Choroid plexus epithelial cell (primary cell): ENCODE measurements at places on chromosomes 13 and 19.

- peak; percentile 53 for DNase-seq
These were observed 59.6 kb upstream of the NPAS1 start for GRCh38 chr19:46959894-46960556.

GRCh38 chr19:4009990-4010807, 2.7 kb downstream of the PIAS4 start:
- peak; percentile 53 for DNase-seq

DNA sequence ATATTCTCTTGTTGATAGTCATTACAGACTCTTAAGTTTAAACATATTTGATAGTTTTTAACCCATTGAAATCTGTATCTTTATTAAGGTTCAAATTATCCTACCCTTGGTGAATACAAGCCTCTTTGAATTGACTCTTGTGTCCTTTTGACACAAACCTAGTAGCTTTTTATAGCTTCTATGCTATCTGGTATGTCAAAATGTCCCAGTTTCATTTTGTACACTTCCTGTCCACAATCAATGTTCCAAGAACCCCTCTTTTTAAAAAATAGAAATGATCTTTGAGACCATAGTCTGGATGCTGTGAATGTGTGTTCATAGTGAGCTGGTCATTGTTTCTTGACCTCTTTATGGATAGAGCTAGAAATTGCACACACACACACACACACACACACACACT, 39.2 kb upstream of the FGF14 start:
- DNase-seq: no peak

DNA sequence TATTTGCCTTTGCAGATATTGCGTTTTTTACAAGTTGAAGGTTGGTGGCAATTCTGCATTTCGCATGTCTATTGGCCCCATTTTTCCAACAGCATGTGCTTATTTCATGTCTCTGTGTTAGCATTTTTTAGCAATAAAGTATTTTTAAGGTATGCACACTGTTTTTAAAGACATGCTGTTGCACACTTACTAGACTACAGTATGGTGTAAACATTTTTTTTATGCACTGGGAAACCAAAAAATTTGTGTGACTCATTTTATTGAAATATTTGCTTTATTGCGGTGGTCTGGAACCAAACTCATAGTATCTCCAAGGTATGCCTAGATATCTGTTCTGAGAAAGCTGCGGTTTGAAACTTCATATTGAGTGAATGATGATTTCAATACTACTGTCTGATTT, 55.4 kb upstream of the RNF113B start:
- peak; percentile 32 for DNase-seq

DNA sequence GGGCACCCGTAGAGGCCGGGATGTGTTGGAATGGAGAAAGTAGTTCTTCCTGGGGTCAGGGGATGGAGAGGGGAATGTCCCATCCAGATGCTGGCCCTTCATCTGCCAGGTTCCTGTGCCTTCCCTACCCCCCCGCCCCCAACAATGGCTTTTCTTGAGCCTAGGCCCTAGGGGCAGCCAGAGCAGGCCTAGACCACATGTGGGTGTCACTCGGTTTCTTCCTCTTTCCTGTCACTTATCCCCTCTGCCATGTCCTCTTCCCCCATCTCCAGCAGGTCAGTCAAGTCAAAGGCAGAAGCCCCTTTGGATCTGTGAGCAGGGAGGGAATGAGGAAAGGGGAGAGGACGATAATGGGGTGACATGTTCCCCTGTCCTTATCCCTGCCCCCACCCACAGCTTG, 36.4 kb downstream of the LYL1 start:
- DNase-seq: no peak

- no peak for DNase-seq
These were observed 270.9 kb downstream of the DACH1 start for GRCh38 chr13:71596116-71596515.

DNA sequence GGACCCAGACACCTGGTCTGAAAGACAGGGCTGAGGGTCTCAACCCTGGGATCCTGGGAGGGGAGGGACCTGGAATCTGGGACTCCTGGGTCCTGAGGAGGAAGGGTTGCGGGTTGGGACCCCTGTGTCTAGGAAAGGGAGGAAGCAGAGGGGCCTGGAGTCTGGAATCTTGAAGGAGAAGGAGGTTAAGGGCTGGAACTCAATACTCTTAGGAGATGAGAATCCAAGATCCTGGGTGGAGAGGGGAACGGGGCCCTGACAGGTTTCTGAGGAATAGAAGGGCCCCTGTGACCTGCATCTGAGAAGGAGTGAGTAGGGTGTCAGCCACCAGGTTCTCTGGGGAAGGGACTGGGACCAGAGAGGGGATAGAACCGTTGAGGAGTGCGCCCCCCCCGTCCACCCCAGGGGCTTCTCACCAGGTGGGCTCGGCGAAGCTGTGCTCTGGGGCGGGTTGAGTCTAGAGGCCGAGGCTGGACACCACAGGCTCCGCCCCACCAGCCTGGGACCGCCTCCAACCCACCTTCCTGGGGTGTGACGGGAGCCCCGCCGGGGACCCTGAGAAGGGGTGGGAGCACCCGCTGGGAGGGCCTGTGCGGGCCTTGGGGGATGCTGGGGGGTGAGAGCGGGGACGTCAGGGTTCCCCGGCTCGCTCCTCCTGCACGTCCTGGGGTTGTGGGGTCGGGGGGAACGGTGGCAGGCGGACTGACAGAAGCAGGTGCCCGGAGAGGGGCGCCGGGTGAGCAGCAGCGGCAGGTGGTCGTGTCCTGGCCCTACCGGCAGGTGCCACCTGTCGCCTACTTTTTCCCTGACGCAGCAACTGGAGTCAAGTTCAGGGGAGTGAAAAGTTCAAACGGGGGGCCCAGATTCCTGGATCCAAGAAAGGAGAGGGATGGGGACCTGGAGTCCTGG, at the start of gene MAMSTR:
MAMSTR (minus strand) TSS at position 463 of the 909 bp plus-strand sequence. CDS start 694 bp downstream, outside the sequence.
- no peak for DNase-seq

DNA sequence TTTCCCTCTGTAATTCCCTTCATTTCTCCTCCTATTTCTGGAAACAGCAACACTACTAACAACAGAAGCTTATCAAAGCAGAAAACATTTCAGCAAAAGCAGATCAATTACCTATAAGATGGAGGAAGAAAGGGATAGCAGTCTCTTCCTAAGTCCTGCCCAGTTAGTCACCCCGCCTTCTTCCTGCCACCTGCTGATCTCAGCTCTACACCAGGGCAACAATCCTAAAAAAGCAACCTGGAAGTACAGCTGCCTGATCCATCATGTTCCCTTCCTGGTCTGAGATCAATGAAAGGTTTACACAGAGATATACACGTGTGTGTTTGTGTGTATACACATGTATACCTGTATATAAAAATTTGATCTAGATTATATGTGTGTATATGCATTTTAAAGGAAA, 59.4 kb downstream of the TSC22D1 start:
- peak; percentile 27 for DNase-seq

GRCh38 chr13:100913143-100913542, 238.5 kb upstream of the TMTC4 start:
- DNase-seq: no peak

GRCh38 chr19:44748426-44749254, at the start of gene BCL3:
BCL3 (plus strand) TSS chr19:44748708; CDS start chr19:44748791, 83 bp downstream.
- no peak for DNase-seq

DNA sequence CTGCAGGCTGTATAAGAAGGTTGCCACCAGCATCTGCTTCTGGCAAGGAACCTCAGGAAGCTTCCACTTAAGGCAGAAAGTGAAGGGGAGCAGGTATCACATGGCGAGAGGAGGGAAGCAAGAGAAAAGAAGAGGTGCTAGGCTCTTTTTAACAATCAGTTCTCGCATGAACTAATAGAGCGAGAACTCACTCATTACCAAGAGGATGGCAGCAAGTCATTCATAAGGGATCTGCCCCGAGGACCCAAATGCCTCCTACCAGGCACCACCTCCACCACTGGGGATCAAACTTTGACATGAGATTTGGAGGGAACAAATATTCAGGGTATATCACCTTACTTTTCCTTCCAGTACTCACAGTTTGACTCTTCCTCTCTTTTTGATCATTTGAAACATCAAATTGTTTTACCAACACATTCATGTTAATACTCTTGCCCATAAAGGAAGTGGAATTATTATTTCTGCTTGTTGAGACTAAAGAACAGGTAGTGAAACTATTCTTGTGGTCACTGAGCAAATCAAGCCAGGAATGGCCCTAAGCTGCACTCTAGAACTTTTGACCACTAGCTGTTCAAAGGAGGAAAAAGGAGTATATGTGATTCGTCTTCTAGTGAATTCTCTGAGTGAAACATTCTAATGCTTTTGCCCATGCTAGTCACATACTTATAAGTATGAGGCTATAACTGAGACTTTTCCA, 45.0 kb downstream of the LACC1 start:
- no peak for DNase-seq

GRCh38 chr19:2974342-2975041, 2.9 kb upstream of the TLE6 start:
- peak; percentile 78 for DNase-seq

DNA sequence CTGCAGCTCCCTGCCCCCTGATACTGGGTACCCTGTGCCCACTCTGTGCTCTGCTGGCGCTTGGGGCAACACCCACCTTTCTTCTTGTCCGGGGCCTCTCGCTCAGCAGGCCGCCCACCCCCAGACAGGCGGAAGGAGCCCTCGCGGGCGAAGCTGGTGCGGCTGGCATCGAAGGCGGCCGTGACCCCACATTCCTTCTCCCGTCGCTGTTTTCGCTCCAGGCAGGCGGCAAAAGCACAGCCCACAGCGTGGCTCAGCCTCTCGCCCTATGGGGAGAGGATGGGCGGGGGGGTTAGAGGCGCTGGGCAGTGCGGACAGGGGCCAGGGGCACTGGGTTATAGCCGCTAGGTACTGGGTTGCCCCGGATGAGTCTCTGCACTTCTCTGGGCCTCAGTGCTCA, 13.3 kb downstream of the NUMBL start:
- DNase-seq: no peak

- DNase-seq: peak; percentile 69
These were observed 147.5 kb downstream of the VWA8 start for GRCh38 chr13:41813426-41813825.

DNA sequence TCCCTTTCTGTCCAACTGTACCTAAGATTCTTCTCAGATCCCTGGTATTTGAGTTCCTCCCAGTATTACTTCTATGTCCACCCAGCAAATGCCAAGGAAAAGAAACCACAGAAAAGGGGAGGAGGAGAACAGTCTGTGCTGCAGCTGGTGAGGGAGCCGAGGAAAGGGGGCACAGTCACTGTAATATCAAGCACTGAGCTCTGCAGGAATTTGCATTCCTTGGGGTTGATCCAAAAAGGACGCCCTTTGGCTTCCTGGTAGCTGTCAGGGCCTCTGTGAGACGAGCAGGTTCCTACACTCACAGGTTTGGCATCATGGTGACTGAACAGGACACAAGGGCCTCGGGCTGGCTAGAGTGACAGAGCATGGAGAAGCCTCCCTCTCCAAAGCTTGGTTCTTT, 273.4 kb downstream of the NHLRC3 start:
- peak; percentile 28 for DNase-seq

- no peak for DNase-seq
These were observed 364.7 kb downstream of the ENOX1 start for GRCh38 chr13:43422116-43422515.

DNA sequence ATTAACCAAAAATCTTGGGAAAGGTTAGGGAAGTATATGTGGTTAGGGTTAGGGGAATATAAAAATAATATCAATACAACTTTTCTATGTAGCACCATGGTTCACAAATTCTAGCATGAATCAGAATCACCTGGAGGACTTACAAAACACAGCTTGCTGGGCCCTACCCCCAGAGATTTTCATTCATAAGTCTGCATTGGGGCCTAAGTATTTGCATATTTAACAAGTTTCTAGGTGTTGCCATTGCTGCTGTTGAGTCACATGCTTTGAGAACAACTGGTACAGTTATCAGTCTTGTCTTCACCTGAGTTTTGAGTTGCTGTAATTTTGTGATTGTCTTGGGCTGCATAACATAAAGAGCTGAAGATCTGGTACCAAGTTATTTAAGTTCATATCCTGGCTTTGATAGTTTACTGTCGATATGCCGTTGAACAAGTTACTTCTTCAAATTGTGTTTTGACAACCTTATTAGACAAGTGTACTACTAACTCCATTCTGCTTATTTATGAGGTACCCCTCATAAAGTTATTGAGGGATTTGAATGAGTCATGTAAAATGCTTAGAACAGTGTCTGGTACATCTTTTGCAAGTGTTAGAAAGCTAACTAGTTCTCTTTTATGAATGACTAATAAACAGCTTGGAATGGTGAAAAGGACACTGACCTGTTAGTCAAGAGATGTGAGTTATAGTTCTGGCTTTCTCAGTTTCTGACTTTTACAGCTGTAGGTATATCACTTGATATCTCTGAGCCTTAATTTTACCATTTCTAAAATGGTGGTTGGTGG, 132.9 kb downstream of the PAN3 start:
- no peak for DNase-seq

DNA sequence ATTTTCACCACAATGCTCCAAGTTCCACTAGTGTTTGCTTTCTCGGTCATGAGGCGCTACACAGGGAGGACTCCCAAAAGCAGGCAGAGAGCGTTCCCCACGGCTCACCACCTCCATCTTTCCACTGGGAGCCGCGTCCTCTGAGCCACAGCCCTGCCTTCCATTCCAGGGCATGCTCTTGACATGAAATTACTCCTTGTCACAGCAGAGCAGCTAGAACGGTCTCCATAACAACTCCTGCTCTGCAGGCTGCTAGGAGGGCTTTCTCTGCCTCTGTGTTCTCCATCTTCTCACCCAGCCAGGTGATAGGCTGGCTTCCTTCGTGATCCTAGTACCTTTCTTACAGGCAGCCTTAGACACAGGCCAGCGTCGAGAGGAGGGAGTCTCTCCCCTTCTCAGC, 171.8 kb upstream of the UBL3 start:
- no peak for DNase-seq
